ENCODE measurements at places on chromosomes 2 and 18. TPM values are rescaled to one million over a fixed set of nuclear protein-coding genes. Genes with fewer than 3 reads are reported as not detected.
A peak's percentile ranks its signal among the peaks of the same experiment; 100 is the strongest.

- DNase-seq: no peak
Measured at GRCh38 chr2:34408100-34408499, 809.0 kb upstream of the FAM98A start.

Gene OR6B2
- total RNA-seq: not detected

Gene CYBRD1
- total RNA-seq: 84.5 TPM

- no peak for DNase-seq
Measured at GRCh38 chr2:205564346-205565141, 117.8 kb upstream of the NRP2 start.

Gene DTNA
- 3.7 TPM for total RNA-seq

DNA sequence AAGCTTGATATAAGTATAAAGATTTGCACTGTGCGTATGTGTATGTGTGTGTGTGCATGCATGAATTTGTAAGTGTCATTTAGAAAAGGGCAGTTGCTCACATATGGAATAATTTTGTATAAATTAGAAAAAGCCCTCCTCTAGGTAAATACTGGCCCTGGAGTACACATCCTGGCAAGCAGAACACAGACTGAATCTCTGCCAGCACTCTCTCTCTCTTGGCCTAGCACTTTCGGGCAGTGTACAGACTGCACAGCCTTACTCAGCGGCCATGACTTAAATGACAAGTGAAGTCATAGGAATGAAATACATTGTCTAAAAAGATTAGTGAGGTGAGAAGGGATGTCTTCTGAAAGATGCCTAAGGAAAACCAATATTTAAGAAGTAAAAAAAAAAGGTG lies 214.1 kb downstream of the RDH14 start:
- no peak for DNase-seq

Gene SERPINB11
- total RNA-seq: not detected

GRCh38 chr2:226603606-226604005 lies 196.0 kb downstream of the IRS1 start:
- no peak for DNase-seq

DNA sequence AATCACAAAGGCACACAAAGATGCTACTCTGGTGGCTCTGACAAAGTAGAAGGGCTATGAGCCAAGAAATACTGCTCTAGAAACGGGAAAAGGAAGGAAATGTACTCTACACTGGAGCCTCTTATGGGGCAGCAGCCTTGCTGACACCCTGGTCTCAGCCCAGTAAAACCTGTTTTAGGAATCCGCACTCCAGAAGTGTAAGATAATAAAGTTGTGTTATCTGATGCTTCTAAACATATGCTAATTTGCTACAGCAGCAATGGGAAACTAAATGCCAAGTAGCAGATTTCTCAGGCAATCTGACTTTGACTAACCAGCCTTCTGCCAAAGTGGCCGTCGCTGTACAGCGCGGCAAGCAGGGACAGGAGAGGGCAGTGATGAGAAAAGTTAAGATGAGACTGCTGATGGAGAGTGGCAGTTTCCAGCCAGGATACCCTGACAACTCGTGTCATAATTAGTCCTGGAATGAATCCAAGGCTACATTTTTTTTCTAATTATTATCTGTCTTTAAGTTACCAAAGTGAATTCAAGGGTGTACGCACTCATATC lies 99.0 kb downstream of the NETO1 start:
- DNase-seq: no peak

DNA sequence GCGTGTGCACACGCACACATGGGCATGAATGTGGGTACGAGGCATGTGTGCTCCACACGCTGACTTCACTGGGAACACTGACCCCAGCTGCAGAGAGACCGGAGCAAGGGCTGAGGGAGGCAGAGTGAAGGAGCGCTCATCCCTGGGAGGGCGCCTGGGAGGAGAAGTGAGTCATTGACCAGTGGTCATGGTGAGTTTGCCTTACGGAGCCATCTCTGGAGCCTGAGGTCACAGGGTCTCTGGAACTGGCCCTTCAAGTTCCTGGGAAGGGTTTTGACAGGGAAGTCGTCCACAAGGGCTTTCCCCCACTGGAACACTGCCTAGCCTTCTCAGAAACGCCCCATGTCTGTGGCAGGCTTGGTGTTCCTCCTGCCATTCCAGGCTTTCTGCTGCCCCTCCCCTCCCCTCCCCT lies 14.3 kb upstream of the TMEM185B start:
- no peak for DNase-seq

Gene NEB
- total RNA-seq: 2.2 TPM

GRCh38 chr18:3514312-3515216 lies 64.6 kb downstream of the TGIF1 start:
- DNase-seq: no peak

Gene C2orf15
- total RNA-seq: not detected

DNA sequence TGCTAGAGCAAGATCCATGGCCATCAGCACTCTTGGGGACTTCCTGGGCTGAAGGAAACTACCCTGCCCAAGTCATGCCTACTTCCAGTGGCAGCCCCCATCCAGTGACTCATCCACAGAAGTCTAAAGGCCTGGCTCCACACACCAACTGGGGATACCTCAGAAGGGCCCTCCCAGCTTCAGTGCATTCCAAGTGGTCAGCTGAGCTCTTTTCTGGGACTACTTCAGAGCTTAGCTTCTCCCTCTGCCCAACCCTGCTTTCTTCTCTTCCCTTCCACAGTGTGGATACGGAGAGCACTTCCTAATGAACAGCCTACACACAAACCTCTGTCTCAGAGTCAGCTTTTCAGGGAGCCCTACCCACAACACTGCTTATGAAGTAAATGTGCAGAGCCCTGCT lies 66.5 kb downstream of the CLHC1 start:
- DNase-seq: no peak

DNA sequence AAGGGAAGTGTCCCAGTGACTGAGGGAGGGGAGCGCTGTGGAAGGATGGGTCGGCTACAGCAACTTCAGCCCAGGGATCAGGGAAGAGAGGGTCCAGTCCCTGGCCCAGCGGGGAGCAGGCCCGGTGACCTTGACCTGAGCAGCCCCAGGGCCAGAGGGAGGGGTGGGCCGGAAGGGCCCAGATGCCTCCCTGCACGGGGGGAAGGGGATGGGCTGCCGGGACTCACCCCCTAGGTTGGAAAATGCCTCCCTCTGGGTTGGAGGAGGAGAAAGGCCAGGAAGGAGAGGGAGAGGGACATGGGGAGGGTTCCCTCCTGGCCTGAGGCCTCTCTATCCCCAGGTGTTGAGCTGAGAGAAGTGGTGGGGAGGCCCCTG lies 19.8 kb downstream of the GPC1 start:
- peak; percentile 68 for DNase-seq

DNA sequence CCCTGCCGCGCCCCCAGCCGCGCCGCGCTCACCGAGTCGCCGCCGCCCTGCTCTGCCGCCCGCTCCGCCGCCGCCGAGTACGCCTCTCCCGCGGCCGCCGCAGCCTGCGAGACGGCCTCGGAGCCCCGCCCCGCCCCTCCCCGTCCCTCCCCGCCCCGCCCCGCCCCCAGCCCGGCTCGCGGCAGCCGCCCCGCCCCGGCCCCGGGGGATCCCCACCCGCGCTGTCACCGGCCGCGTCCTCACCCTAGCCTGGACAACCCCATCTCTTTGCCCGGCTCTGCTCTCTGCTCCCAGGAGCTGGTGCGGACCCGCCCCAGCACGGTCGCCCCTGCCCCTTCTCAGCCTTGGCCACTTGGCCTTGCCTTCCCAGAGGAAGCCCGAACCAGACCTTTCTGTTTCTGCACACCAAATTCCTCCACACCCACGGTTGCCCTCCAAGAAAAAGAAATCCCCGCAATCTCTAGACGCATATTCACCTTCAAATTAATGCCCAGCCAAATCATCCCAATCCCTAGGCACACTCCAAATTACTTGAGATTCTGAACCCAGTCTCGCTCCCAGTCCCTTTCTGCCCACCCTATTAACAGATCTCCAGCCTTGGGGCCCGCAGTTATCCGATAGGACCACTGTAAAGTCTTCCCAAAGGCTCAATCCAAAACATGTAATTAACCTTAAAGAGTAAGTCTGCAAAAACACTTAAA lies at the start of gene CYRIA:
CYRIA (minus strand) TSS at position 87 of the 701 bp plus-strand sequence. CDS start 77,715 bp downstream, outside the sequence.
- DNase-seq: no peak

GRCh38 chr2:114661971-114662939 lies 219.8 kb downstream of the DPP10 start:
- peak; percentile 90 for DNase-seq

Gene KLHL41
- 1.4 TPM for total RNA-seq

DNA sequence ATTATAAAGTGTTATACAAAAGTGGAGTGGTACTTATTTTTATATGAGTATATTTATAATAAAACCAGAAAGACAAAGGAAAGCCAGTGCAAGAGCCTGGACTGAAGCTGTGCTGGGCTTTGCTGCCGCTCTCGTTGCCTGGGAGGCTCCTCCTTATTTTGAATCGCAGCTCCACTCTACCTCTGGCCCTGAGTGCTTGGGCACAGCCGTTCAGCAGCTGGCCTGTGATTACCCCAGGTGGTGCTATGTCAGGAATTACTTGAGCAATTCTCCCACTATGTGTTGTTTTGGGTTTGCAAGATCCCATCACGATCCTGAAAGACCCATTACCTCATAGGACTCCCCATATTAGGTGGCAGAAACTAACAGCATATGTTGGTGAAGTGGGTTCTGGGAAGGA lies 53.0 kb upstream of the LCLAT1 start:
- no peak for DNase-seq

Gene SPC25
- total RNA-seq: 4.1 TPM

DNA sequence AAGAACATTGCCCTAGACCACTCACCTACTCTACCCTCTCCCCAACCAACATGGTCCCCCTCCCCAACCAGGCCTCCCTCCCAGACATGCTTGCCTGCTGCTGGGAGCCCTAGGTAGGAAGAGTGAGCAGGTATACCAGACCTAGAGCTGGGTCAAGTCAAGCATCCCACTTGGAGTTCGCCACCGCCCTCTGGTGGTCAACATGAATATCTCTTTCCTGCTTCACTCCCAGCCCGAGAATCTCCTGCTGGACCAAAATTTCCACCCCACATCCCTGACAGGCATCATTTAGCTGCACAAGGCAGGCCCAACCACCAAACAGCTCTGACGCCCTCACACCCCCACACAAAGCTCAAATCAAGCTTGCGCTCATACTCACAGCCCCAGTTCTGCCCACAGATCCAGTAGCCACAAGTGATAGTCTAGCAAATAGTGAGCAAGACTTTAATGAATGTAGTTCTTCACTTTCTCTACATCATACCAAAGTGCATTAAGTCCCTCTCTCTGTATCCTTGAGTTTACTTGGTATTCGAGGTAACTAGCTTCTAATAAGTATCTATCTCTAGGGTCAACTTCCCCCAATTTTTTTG lies 116.0 kb downstream of the TNS1 start:
- no peak for DNase-seq
